ENCODE measurements at places on chromosomes 12 and 14.
A peak's percentile ranks its signal among the peaks of the same experiment; 100 is the strongest.

- DNase-seq: no peak
Measured at GRCh38 chr14:54533100-54533499, 23.4 kb downstream of the CGRRF1 start.

DNA sequence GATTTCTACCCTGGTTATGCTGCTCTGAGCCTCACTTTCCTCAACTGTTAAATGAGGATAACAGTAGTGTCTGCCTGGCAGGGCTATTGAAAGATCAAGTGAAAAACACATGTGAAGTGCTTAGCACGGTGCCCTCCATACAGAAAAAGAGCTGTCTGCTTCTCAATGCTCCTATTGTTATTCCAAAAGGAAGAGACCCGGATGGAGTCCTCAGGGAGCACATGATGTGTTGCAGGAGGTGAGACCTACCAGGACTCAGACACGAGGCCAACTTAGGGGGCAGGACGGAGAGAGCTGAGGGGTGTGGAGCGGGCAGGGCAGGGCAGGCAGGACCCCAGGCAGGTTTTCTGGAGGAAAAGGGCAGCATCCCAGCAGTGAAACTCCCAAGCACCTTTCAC is 8.9 kb downstream of the FAIM2 start:
- DNase-seq: no peak

GRCh38 chr12:84946753-84947152 is 34.2 kb upstream of the SLC6A15 start:
- DNase-seq: no peak

GRCh38 chr12:28489246-28489645 is 299.0 kb downstream of the CCDC91 start:
- DNase-seq: no peak

DNA sequence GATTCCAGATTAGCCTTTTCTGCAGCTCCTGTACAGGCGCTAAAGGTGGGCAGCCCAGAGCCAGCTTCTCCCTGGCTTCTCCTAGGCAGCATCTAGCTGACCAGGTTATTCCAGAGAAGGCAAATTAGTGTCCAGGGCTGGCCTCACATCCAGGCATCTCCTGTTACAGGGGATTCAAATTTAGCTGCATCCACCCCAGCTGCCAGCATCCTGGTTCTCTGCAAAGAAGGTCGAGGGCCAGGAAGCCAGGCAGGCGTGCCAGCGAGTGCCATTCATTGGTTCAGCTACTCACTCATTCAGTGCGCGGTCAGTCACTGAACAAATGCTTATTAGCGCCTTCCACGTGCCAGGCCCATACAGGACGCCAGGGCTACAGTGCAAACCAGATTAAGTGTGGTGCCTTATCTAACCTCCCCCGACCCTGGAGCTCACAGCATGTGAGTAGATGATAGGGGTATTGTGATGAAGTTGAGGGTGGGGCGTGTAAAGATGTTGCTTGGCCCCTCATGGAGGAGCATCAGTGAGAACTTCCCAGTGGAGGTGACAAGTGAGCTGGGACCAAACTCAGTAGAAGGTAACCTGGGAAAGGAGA is 15.7 kb upstream of the FAM222A start:
- no peak for DNase-seq

GRCh38 chr14:77224212-77224611 is 42.6 kb downstream of the TMEM63C start:
- DNase-seq: no peak

- DNase-seq: no peak
Measured at GRCh38 chr12:40405419-40405818, 180.6 kb downstream of the LRRK2 start.

DNA sequence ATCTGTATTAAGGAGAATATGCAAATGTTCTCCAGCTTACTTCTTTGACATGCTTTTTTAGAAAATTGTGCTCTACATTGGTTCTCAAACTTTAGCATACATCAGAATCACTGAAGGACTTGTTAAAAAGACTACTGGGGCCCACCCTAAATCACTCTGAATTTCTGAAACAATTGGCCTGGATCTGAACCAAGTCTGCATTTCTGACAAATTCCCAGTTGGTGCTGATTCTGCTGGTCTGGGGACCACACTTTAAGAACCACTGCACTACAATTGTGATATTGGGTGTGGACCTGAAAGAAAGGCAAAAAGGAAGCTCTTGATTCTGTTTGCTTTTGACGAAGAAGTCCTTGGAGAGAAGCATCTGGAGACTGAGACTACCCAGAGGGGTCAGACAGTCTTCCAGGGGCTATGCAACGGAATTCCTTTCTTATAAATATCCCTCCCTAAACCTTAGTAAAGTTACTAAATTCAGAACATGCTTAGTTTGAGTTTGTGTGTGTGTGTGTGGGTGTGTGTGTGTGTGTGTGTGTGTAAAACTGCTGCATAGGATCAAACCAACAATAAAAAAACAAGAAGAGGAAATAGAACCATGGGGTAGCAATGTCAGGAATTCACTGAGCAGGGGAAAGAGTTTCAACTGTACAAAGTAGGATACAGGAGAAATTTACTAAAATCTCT is 36.8 kb downstream of the EAPP start:
- DNase-seq: no peak

- peak; percentile 9 for DNase-seq
Measured at GRCh38 chr14:102442241-102443211, 67.0 kb downstream of the ANKRD9 start.

DNA sequence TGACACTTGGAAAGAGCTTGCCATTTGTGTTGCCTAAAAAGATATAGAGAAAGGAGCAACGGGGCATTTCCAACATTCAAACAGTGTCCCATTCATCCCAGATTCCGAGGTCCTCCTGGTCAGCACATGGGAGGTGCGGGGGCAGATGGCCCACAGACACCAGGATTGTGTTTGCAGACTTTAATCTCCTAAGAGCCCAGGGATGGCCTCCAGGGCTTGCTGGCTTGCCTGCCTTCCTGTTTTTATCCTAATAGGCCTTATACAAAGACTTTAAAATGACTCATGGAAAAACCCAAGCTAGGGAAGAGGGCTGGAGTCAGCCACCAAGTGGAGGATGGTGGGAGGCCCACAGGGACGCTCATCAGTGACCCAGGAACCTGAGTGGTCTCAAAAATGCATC is 21.5 kb upstream of the FAM181A start:
- peak; percentile 7 for DNase-seq

DNA sequence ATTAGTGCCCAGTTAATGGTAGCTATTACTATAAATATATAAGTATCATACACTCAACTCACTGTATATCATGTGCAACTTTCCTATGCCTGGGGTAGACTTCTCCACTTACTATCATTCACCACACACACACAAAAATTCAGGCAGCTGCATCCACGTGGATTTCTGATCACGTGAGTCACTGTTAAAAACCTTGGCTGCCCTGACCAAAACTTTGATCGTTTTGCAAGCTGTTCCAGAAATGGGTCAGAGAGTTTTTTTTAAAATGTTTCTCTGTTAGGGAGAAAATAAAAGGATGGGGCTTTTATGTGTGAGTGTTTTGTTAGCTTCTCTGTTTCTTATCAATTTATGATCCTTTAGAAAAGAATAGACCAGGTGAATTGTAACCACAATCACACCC is 198.2 kb upstream of the CNOT2 start:
- no peak for DNase-seq

- no peak for DNase-seq
Measured at GRCh38 chr12:26425587-26426260, 230.4 kb downstream of the SSPN start.
